ENCODE measurements at places on chromosomes 11 and 22. TPM values are rescaled to one million over a fixed set of nuclear protein-coding genes. Genes with fewer than 3 reads are reported as not detected.

The RBFOX2 gene
- polyA plus RNA-seq = 529 TPM

The MRGPRE gene
- 0.28 TPM for polyA plus RNA-seq

The ADAMTS15 gene
- 1.1 TPM for polyA plus RNA-seq

The SNX32 gene
- 12.6 TPM for polyA plus RNA-seq

The RASL10A gene
- 0.26 TPM for polyA plus RNA-seq

The MMP13 gene
- polyA plus RNA-seq = not detected

The ATXN10 gene
- polyA plus RNA-seq = 282 TPM

The SMTN gene
- 3.4 TPM for polyA plus RNA-seq

The EXPH5 gene
- not detected for polyA plus RNA-seq

The ROM1 gene
- polyA plus RNA-seq = 0.31 TPM

The ARHGAP42 gene
- polyA plus RNA-seq = 0.64 TPM

The MYRF gene
- polyA plus RNA-seq = 0.86 TPM

The ANO1 gene
- polyA plus RNA-seq = not detected

The PATE2 gene
- polyA plus RNA-seq = not detected

The C22orf15 gene
- not detected for polyA plus RNA-seq

The AMOTL1 gene
- 12.6 TPM for polyA plus RNA-seq

The HSPB2 gene
- polyA plus RNA-seq = not detected

The CALCA gene
- polyA plus RNA-seq = not detected

The ACR gene
- polyA plus RNA-seq = not detected

The YAP1 gene
- polyA plus RNA-seq = 0.98 TPM

The FAM180B gene
- not detected for polyA plus RNA-seq

The RCE1 gene
- polyA plus RNA-seq = 50.5 TPM

The NCAM1 gene
- polyA plus RNA-seq = 158 TPM

The ALDH3B2 gene
- polyA plus RNA-seq = not detected

The CRYBA4 gene
- polyA plus RNA-seq = not detected

The CYTH4 gene
- polyA plus RNA-seq = not detected

The SMC1B gene
- polyA plus RNA-seq = not detected
